ENCODE measurements at places on chromosomes 7 and 10. TPM values are rescaled to one million over a fixed set of nuclear protein-coding genes. Genes with fewer than 3 reads are reported as not detected.

- DNase-seq, result no peak
These were observed 59.6 kb downstream of the RELN start for GRCh38 chr7:103929901-103930311.

GRCh38 chr7:99898836-99899235, 20.5 kb downstream of the TRIM4 start:
- no peak for DNase-seq

STEAP2 gene
- total RNA-seq, result 2.4 TPM

DNA sequence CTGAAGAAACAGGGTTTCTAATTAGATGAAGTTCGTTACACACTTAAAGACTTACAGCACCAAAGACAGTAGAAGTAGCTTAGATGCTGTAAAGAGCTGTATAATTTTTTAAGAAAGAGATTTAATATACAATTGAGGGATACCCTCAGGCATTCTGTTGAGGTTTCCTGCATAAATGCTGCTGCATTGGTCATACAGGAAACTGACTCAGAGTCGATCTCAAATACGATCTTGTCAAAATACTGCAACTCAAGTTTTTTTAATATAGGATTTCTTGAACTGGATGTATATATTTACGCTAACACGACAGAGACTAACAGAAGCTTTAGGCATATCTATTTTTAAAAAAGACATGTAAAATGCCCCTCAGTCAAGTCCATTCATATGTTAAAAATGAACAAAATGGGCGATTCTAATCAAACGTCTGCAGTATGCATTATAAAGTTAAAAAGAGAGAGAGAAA, 2.4 kb upstream of the ARID5B start:
- DNase-seq, result peak; percentile 68

DNA sequence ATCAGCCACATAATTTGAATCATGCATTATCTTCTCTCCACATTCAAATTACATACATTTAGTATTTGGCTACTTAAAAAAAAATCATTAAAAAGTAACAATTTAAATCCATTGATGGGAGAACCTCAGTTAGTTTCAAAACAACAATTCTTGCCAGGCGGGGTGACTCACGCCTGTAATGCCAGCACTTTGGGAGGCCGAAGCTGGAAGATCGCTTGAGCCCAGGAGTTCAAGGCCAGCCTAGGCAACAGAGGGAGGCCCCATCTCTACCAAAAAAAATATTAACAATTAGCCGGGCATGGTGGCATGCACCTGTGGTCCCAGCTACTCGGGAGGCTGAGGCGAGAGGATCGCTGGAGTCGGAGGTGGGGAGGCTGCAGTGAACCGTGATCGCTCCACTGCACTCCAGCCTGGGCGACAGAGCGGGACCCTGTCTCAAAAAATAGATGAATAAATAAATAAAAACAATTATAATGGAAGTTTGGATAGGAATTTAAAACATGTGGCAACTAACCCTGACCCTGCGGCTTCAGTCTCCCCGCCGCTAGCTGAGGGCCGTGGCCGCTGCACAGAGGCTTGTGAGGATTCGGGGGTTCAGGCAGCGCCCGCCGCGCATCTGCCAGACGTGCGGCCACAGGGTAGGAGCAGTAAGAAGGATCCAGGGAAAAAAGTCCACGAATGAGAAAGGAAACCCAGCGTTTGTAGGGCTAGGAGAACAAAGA, 1.1 kb upstream of the CSGALNACT2 start:
- DNase-seq, result no peak

DNA sequence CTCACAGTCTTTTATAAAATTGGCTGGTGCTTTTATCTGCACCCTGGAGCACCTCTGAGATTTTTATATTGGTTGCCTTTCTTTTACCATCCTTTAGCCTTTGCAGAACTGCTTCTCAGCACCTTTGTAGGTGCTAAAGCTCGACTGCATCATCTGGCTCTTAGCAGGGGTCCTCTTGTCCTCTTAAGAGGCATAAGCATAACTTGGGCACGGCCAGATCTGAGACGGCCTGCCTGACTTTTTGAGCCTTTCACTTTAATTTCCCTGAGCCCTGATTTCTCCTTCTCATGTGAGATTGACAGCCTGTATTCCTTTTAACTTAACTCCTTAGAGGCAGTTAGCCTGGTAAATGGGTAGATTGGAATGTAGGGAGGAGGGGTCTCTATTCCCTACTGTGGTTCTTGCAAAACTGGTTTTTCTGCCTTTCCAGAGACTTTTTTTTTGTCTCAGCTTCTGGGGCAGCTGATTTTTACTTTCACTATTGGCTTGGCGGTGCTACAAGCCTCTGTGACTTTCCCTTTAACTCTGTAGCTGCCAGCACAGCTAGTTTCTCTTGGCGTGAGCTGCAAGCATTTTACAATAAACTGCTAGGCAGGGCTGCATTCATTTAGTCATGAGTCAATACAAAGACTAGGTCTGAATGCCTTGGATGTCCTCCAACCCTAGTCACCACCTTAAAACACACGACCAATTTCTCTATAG, 24.0 kb downstream of the ZPBP start:
- no peak for DNase-seq

TAS2R4 gene
- total RNA-seq, result 0.22 TPM
